ENCODE measurements at places on chromosomes 11 and 22.
A peak's percentile ranks its signal among the peaks of the same experiment; 100 is the strongest.

GRCh38 chr11:10866893-10867331, 9.1 kb upstream of the ZBED5 start:
- no peak for DNase-seq

DNA sequence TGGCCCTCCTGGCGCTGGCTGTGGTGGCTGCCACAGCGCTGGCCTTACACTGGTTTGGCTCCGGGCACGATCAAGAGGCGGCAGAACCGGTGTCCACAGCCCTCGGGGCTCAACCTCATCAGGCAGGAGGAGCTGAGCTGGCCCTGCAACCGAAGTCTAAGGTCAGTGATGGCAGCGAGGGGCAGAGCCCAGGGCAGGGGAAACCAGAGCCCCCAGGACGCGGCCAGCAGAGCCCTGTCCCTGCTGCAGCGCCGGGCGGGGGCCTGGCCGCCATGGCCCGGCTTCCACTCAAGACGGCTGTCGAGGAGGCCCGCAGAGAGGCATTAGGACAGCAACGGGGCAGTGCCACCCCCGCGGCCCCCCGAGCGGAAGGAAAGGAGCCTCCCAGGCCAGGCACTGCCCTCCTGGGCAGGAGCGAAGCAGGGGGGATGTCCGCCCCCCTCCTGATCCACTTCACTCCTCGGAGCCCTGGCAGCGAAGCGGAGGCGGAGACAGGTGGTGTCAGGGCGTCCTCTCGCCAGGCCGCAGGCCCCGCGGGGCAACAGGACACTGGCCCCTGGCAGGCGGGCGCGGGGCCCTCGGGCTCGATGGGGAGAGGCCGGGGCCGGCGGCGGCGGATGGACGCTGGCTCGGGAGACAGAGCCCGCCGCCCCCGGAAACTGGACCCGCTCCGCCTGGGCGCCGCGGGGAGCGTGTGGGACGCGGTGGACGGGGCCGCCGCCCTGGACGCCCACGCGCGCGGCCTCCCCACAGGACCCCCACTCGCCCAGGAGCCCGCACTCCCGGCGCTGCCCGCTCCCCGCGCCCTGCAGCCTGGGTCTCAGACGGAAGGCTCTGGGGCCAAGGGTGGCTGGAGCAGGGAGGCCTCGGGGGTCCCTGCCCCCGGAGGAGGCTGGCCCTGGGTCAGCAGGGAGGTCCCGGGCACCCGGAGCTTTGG, 895 bp downstream of the KLHDC7B start:
- no peak for DNase-seq

GRCh38 chr11:71183878-71184277, 68.5 kb downstream of the SHANK2 start:
- DNase-seq = no peak

DNA sequence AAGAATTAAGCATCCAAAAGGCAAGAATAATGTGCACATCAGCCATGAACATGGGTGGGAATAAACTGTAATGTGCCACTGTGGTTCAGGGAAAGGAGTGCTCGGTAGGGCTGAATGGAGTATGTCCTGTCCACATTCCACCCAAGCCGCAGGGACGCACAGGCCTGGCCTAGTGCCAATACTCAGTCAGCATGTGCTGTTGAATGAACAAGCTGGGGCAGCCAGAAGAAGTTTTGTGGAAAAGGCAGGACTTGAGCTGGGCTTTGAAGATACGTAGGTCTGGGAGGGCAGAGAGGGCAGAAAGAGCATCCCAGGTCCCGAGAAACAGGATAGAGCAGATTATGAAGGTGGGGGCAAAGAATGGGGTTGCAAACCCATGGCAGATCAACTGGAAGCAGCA, 60.0 kb upstream of the PLET1 start:
- no peak for DNase-seq

- no peak for DNase-seq
Observed at GRCh38 chr11:44740967-44741366, 14.2 kb downstream of the TSPAN18 start.

- DNase-seq = peak; percentile 57
Observed at GRCh38 chr11:66335531-66336233, 552 bp downstream of the RIN1 start.

DNA sequence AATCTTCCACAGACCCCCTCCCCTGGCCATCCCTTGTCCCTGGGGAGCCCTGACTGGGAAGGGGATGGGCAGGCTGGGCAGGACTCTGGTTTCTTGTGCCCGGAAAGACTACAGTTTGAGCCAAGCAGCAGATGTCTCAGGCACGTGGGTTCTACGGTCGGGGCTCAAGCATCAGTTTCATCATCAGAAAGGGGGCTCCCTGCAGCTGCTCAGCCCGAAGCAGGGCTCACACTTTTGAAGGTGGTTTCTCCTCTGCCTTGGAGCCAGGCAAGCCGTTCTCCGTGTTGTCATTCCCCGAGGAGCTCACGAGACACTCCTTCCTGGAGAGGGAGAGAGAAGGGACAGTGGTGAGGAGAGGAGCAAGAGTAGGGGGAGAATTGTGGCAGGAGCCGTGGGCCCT, 15.8 kb downstream of the SCN4B start:
- DNase-seq = no peak

GRCh38 chr11:116534270-116534975, 238.4 kb downstream of the BUD13 start:
- no peak for DNase-seq
